ENCODE measurements at places on chromosomes 2 and 18.

DNA sequence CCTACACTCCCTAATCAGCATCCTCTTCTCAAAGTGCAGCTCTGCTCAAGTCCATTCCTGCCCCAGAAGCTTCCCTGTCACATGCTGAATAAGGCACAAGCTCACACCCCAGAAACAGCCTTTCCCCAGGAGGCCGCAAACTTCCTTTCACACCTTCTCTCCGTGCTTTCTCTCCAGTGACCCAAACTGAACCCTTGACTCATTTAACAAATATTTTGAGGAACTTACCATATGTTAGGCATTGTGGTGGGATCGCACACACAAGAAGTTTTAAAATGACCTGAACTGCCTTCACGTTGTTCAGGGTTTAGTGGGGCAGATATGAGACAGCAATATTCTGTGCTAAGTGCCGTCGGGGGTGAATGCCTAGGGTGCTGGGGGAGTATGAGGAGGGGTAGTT is 161.3 kb downstream of the INSIG2 start:
- peak; percentile 78 for DNase-seq

GRCh38 chr2:75290600-75291150 is 91.4 kb upstream of the TACR1 start:
- no peak for DNase-seq

DNA sequence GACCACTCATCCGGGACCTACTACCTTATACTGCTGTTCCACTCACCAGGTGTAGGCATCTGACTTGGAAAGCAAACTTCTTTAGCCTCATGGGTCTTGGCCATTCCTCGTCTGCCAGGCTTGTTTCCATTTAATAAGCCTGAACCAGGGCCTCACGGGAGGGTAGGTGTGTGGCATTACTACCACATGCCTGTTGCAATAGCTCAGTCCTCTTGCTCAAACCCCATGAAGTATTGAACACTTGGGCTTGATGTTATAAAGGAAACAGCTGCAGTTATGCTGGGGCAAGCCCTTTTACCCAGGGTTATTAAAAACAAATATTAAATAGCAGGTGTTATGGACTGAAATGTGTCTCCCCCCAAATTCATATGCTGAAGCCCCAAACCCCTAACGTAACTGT is 21.2 kb downstream of the MRPL44 start:
- DNase-seq = peak; percentile 17

- no peak for DNase-seq
These were observed 277.9 kb downstream of the GULP1 start for GRCh38 chr2:188569431-188570165.

DNA sequence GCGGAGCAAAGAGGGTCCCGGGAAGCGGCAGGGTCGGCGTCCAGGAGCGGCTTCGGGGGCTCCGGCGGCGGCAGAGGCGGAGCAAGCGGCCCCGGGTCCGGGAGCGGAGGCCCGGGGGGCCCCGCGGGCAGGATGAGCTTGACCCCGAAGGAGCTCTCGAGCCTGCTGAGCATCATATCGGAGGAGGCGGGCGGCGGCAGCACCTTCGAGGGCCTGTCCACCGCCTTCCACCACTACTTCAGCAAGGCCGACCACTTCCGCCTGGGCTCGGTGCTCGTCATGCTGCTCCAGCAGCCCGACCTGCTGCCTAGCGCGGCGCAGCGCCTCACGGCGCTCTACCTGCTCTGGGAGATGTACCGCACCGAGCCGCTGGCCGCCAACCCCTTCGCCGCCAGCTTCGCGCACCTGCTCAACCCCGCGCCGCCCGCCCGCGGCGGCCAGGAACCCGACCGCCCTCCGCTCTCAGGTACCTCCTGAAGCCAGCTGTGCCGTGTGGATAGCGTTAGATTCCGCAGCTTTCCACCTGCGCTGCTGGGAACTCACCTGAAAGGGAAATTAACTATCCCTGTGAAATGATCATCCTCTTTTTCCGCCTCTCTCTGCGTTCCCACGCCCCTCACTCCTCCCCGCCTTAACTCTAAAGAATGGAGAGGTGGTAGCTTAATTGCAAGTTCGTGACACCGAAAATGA is 472 bp downstream of the CNOT11 start:
- peak; percentile 80 for DNase-seq

- no peak for DNase-seq
These were observed 29.5 kb downstream of the INPP4A start for GRCh38 chr2:98473995-98474780.

DNA sequence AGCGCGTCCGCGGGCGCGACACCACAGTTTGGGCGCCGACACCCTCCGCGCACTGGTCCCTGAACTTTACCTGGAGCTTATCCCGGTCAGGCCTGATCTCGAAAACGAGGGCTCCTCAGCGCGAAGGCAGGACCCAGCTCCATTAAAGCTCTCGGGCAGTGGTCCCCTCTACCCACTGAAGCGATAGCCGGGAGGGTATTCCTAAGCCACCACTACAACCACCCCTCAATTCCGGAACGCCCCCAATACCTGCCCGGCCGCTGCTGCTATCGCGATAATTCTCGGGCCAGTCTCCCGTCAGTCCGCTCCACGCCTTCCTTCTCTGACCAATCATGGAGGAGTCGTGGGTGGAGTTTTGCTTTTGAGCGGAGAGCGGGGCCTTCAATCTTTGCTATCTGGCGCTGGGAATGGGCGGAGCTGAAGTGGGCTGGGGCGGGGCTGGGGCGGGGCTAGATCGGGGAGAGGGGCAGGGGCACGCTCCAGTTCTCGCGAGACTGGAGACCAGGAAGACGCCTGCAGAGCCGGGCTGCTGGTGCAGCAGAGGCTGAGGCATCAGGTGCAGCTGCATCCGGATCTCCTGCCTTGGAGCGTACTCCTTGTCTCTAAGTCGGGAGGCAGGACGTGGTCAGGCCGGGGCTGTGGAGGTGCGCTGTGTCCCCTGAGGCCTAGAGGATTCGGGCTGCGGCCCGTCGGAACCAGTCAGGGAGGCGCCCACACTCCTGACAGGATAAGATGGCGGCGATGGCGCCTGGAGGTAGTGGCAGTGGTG is at the start of the genes PIGN and RELCH:
Gene PIGN (minus strand): TSS at position 283 of the 769 bp plus-strand sequence. CDS start 25,703 bp downstream, outside the sequence.
Gene RELCH (plus strand): TSS at position 482 of the 769 bp plus-strand sequence. CDS start 251 bp downstream, at position 733.
- peak; percentile 98 for DNase-seq

DNA sequence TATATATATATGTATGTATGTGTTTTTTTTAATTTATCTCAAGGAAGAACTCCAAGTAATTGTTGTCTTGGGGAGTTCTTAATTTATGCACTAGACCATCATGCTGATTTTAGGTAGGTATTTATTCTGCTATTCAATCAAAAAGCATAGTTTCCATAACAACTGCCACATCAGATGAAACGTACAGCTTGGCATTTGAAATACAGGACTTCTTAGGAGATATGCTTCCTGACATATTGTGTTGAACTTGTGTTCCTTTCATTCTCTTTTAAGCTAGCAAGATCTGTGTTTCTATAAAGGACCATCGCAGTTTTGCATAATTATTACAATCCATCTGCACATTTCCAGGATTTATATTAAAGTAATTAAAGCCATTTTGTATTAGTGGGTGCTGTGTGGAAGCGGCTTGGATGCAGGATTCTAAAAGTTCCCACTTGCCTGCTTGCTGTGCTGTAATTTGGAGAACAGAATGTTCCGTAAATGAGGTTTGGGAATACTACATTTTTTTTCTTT is 343.5 kb upstream of the FANCL start:
- DNase-seq = no peak

DNA sequence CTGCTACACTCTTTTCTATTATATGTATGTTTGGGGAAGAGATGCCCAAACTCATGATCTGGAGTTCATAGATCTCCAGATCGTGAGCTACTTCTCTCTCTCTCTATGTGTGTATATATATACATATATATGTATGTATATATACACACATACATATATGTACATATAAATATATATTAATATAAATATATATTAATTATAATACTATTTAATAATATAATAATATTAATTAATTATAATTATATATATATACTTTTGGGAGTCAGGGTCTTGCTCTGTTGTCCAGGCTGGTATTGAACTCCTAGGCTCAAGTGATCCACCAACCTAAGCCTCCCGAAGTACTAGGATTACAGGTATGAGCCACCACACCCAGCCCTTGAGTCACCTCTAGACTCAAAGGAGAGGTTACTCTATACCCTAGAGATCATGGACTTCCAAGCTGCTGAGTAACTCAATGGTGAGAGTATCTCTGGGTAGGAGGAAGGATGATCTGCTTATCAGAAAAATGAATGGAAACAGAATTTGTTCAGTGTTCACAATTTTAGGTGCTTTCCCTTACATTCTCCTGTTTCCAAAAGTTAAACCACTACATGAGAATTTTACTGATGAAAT is 463.5 kb upstream of the TRIB2 start:
- DNase-seq = no peak
